Astrocyte (in vitro differentiated cells and primary cell): ENCODE measurements at places on chromosomes 6 and 20. TPM values are rescaled to one million over a fixed set of nuclear protein-coding genes. Genes with fewer than 3 reads are reported as not detected.

DNA sequence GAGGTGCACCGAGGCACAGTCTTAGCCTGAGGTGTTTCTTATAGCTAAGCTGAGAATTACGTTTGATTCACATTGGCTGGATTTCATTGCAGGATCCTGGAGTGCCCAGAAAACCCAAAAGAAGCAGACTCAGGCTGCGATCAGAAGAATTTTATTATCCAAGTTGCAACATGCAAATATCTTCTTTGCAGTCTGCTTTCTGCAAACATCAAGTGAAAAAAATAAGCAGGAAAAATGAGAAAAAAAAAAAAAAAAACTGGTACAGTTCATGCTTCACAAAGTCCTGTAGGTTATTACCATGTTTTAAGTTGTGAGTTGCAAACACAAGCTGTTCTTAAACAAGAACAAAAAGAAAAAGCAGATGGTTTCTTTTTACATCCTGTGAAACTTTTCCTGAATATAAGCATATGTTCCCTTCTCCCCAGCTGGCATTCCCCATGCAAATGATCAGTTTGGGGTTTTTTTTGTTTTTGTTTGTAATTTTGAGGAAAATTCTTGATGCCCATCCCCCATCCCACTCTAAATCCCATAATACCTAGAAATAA, 349.0 kb downstream of the CBLN4 start:
- DNase-seq = no peak

GRCh38 chr6:159163901-159164370, 5.3 kb upstream of the FNDC1 start:
- DNase-seq = peak; percentile 77

GRCh38 chr6:108707328-108707976, 140.8 kb upstream of the ARMC2 start:
- DNase-seq = no peak

DNA sequence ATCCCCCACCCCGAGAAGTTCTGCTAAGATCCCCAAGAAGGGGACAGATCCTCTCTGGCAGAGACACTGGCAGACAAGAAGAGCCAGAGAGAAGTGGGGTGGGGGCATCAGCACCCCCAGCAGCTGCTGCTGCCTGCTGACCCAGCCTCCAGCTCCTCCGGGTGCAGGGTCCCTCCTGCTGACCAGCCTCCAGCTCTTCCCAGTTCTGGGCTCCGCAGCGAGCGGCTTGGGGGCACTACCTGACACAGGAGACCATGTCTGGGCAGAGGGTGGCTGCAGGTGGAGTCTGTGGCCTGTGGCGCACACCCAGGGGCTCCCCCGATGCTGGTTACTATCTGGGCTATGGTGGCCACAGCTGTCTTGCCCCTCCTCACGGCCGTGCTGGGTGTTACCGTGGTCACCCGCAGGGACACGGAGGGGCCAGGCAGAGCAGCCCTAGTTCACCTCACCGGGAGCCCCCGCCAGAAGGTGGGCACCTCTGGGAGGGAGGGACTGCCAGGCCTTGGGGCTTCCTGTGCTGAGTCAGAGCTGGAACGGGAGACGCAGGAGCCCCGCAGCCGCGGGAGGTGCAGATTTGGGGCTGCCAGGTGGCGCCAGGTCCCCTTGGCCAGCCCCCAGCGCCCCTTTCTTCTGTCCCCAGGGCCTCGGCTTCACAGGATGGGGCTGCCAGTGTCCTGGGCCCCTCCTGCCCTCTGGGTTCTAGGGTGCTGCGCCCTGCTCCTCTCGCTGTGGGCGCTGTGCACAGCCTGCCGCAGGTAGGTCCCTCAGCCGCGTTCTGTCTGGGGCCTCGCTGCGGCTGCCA, 630 bp downstream of the LIME1 start:
- DNase-seq = no peak

DNA sequence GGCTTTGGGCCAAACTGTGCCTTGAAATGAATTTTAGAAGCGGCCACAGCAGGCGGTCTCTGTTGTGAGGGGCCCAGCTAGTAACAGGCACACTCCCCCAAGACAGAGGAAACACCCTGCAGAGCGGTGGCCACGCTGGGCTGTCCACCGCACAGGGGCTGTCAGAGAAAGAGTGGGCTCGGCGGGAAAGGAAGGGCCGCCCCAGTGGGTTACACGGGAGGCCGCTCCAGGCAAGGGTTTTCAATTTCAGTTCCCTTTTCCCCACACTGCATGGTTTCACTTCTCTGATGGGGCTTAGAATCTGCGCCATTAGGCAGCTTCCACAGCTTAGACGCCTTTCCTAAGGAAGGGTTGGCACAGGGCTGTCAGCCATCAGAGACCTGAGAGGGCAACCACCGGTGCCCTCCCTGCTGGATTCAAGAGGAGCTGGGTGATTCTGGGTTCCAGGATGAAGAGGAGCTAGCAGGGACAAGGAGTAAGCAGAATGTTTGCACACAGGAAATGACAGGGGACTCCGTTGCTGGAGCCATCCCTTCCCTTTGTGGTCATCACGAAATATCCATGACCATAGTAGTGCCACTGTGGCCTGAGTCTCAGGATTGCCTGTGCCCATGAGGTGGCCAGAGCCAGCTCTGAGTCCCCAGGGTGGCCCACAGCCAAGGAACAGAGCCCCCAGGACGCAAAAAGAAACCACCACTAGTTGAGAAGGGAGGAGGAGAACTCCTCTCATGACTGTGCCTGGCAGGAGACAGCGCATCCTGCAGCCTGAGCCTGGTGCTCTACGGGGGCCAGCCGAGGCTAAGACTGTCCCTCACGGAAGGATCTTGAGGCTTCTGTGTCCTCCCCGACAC, 282.7 kb downstream of the NRN1 start:
- DNase-seq = no peak

DNA sequence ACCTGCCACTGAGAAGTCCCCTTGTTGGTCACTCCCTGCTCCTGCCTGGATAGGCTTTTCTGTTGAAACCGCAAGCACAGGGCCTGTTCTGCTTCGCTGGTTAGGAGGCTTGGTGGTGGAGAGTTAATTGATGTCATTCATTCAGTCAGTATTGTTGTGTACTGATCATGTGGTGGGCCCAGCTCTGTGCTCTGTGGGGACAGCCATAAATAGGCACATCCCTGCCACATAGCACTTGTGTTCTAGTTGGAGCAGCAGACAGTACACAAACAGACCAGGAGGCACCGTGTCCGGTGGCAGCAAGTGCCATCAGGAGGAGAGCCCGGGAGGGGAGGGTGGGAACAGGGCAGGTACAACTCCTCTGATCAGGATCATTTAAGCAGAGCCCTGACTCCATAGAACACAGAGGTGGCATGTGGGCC, 155.2 kb upstream of the INSM1 start:
- DNase-seq = no peak

The TBX18 gene
- total RNA-seq = 12.2 and 12.5 TPM in 2 replicates

DNA sequence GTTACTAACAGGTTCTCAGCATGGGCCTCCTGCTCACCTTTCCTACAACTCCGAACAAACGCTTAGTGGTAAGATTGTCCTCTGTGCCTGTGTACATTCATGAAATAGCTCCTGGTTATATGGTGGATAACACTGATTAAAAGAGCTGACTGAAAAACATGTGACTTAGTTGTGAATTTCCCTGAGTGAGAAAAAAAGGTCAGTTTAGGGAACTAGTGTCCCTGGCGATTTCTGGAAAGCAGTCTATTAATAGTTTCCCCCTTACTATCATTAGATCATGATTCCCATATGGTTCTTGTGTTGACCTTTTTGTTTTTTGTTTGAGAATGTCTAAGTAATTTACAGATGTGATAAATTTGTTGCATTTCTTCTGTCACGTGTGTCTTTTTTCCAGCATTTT, 15.6 kb downstream of the SNRPC start:
- DNase-seq = no peak

The SS18L1 gene
- 13.2 and 16.3 TPM in 2 replicates for total RNA-seq

- DNase-seq = no peak
These were observed 8.4 kb upstream of the PPP1R14C start for GRCh38 chr6:150134280-150134920.

DNA sequence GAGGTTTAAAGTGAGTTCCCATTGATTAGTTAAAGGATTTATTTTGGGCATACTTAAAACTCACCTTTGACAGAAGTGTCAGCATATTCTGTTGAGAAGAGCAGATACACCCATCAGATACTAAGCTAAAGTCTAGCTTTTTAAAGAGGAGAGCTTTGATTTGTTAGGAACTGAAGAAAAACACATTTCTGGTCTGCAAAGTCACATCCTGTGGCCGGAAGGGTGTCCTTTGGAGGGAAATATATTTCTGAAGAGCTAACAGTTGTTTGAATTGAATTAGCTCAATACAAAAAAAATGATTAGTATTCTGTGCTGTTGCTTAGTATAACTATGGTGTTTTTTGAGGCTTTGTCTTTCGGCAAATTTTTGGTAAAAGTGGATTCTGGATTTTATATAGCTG, 302.7 kb downstream of the RFPL4B start:
- DNase-seq = no peak

DNA sequence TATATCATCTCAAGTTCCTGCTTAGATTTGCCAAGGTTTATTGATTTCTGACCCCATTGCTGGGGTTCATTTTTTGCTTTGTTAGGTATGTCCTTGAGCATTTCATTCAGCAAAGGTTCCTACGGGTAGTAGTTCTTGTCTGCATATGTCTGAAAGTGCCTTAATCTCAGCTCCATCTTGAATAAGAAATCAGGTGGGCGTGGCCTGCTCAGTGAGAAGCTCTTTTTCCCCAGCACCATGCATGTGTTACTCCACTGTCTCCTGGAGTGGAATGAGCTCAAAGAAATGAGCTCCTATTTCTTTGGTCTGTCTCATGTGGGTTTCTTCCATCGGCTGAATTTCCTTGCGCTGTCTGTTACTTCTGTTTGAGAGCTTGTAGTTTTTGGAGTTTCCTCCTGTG, 201.9 kb downstream of the QKI start:
- DNase-seq = no peak

The PNPLA1 gene
- not detected in 2 replicates for total RNA-seq

DNA sequence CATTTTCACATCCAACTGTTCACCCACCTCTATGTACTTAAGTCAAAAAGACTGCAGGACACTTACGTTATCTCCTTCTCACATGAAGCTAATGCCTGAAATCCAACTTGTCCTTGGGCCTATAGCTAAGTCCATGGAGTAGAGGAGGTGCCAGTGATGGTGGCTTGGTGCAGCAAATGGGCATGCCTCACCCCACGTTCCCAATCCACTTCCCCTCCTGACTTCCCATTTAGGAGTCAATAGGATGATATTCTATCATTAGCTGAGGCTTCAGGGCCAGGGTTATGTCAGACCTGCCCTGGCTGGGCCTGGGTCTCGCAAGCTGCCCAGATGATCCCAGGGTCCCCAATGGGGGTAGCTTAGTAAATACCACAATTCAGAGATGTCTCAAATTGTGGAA, 410.4 kb downstream of the MAFB start:
- DNase-seq = no peak

GRCh38 chr6:56368491-56368890, 121.1 kb upstream of the COL21A1 start:
- peak; percentile 59 for DNase-seq

DNA sequence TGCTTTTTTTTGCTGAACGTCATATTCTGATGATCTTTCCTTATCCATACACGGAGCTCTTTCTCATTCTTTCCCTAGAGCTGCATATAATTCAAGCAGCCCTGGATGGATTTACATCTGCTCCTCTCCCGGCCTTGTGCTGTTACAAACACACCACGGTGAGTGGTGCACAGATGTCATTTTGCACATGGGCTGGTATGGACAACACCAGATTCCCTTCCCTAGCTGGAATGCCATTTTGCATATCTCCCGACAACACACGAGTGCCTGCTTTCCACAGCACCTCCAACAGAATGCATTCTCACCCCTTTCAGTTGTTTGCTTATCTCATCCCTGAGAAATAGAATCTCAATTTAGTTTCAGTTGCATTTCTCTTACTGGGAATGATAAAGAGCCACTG, 69.5 kb upstream of the AFDN start:
- no peak for DNase-seq

The SRF gene
- total RNA-seq = 53.5 and 54.9 TPM in 2 replicates

The PRRT1 gene
- total RNA-seq = 0.45 and 0.67 TPM in 2 replicates

The CTCFL gene
- not detected in 2 replicates for total RNA-seq
